Upper lobe of right lung (tissue), 1 donor: ENCODE measurements at places on chromosomes 7 and 10.

DNA sequence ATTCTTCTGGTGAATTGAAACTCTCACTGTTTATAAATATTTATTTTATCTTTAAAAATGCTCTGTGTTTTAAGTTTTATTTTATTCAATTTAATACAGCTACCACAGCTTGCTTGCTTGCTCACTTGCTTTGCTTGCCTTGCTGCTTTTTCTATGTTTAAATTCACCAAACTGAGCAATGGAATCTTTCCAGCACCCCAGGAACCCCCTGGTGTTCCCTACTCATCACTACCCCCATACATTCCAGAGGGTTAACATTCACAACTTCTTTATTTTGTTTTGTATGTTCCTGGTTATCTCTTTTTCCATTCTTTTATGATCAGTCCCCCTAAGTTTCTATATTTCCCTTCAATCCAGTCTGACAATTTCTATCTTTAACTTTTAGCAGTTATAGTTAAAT is 166.5 kb upstream of the COL1A2 start:
- H3K27ac ChIP-seq = no peak overlapping the region
- no peaks in the 10 kb centered on the region for H3K4me1 ChIP-seq
- H3K36me3 ChIP-seq = no peaks in the 10 kb centered on the region
- H3K4me3 ChIP-seq = no peak overlapping the region
- no peaks in the 10 kb centered on the region for H3K27me3 ChIP-seq

DNA sequence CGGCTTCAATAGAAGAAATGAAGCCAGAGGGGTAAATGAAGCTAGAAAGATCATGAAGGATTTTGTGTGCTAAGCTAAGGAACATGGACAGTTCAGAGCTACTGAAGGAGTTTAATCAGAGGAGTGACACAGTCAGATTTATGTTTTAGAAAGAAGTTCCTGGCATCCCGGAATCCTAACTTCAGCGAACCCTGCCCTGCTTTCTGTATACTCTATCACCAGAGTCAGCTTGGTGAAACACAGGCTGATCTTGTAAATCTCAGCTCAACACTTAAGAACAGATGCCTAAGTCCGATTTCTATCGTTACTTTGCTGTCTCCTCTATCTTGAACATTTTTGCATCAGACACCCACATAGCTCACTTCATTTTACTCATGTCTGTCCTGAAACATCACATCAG is 9.1 kb downstream of the AHR start:
- H3K27ac ChIP-seq = peak overlapping the region; percentile 75
- H3K4me1 ChIP-seq = peaks cover 57% of the 10 kb centered on the region
- H3K4me3 ChIP-seq = peak overlapping the region; percentile 15

GRCh38 chr10:34869135-34869836 is 54.2 kb upstream of the PARD3 start:
- DNase-seq = no peak
- no peaks in the 10 kb centered on the region for H3K4me1 ChIP-seq
- no peaks in the 10 kb centered on the region for H3K27me3 ChIP-seq
- no peak overlapping the region for H3K4me3 ChIP-seq

GRCh38 chr7:40551685-40552576 is 417.1 kb downstream of the SUGCT start:
- H3K4me1 ChIP-seq = peaks cover 5% of the 10 kb centered on the region
- no peaks in the 10 kb centered on the region for H3K27me3 ChIP-seq
- DNase-seq = no peak

GRCh38 chr10:122073508-122073907 is 84.5 kb downstream of the TACC2 start:
- no peaks in the 10 kb centered on the region for H3K27me3 ChIP-seq
- H3K4me3 ChIP-seq = no peak overlapping the region
- no peak overlapping the region for H3K27ac ChIP-seq
- H3K4me1 ChIP-seq = no peaks in the 10 kb centered on the region
- H3K36me3 ChIP-seq = no peaks in the 10 kb centered on the region

DNA sequence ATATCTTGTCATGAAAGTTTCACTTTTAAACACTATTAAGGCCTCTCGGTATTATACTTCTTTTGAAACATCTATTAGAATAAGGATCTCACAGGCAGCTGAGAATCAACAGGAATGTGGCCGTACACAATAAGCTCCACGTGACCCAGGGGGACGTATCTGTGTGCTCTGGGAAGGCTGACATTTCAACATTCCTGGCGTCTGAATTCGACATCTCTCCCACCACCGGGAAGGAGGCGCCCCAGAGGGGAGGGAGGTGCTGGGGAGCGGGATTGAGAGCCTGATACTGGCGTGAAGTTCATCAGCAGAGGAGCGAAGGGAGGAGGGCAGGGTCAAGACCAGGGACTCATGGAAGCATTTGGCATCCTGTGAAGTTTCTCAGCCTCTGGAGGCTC is 401.3 kb downstream of the DNAJB6 start:
- H3K4me3 ChIP-seq = no peak overlapping the region
- no peaks in the 10 kb centered on the region for H3K4me1 ChIP-seq
- H3K27ac ChIP-seq = no peak overlapping the region
- no peak for DNase-seq
- peaks cover 19% of the 10 kb centered on the region for H3K27me3 ChIP-seq
- H3K36me3 ChIP-seq = no peaks in the 10 kb centered on the region

DNA sequence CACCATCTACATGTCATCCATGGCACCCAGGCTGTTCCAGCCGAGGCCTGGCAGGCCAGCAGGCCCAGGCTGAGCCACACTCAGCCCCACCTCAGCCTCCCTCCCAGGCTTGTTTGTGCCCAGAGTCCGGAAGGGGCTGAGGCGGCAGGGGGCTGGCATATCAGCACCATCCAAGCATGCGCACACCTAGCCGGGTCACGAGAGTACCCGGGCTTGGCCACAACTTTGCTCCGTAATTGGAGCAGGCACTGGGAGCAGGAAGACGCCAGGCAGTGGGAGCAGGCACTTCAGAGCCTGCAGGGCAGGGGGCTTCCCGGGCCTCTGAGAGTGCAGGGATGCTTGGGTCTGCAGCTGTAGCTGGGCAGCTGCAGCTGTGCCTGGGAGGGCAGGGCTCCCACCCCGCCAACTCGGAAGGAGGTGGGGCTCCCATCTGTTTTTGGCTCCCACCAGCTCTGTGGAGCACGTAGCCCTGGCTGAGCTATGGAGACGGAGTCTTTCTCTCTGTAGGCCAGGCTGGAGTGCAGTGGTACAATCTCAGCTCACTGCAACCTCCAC is 15.2 kb upstream of the TSPAN15 start:
- H3K4me1 ChIP-seq = peaks cover 24% of the 10 kb centered on the region
- no peaks in the 10 kb centered on the region for H3K36me3 ChIP-seq
- peak; percentile 52 for DNase-seq
- H3K4me3 ChIP-seq = no peak overlapping the region
- no peak overlapping the region for H3K27ac ChIP-seq
- no peaks in the 10 kb centered on the region for H3K27me3 ChIP-seq

- H3K4me1 ChIP-seq = peaks cover 3% of the 10 kb centered on the region
- H3K36me3 ChIP-seq = no peaks in the 10 kb centered on the region
- peak overlapping the region; percentile 31 for H3K27ac ChIP-seq
- H3K27me3 ChIP-seq = peaks cover 6% of the 10 kb centered on the region
- DNase-seq = peak; percentile 66
These were observed 4.4 kb upstream of the IRF5 start for GRCh38 chr7:128933180-128933891.

DNA sequence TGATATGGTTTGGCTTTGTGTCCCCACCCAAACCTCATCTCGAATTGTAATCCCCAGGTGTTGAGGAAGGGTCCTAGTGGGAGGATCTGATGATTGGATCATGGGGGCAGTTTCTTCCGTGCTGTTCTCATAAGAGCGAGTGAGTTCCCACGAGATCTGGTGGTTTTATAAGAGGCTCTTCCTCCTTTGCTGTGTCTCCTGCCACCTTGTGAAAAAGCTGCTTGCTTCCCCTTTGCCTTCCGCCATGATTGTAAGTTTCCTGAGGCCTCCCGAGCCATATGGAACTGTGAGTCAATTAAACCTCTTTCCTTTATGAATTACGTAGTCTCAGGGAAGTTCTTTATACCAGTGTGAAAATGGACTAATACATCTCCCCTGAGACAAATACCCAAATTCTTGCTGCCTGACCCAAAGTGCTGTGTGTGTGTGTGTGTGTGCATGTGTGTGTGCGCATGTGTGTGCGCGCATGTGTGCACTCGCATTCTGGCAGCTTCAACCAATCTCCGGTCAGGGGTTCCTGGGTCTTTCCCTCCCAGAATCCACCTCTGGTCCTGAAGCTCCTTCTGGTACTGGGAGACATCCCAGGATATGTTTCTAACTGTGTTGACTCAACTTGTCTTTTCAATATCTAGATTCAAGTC is 98.1 kb upstream of the LRRC4 start:
- H3K27me3 ChIP-seq = peaks cover 18% of the 10 kb centered on the region
- no peaks in the 10 kb centered on the region for H3K36me3 ChIP-seq
- H3K27ac ChIP-seq = no peak overlapping the region
- H3K4me3 ChIP-seq = no peak overlapping the region
- no peaks in the 10 kb centered on the region for H3K4me1 ChIP-seq

GRCh38 chr10:3761904-3762303 is 23.1 kb downstream of the KLF6 start:
- H3K4me1 ChIP-seq = peaks cover 8% of the 10 kb centered on the region
- H3K27ac ChIP-seq = no peak overlapping the region
- no peaks in the 10 kb centered on the region for H3K27me3 ChIP-seq
- no peak overlapping the region for H3K4me3 ChIP-seq

- no peak for DNase-seq
- H3K27ac ChIP-seq = no peak overlapping the region
- H3K4me3 ChIP-seq = no peak overlapping the region
- H3K27me3 ChIP-seq = no peaks in the 10 kb centered on the region
- no peaks in the 10 kb centered on the region for H3K36me3 ChIP-seq
These were observed 35.6 kb downstream of the DOCK1 start for GRCh38 chr10:126940670-126941310.

GRCh38 chr10:124477614-124478363 is 16.2 kb downstream of the LHPP start:
- no peak for DNase-seq
- H3K27me3 ChIP-seq = no peaks in the 10 kb centered on the region
- no peaks in the 10 kb centered on the region for H3K4me1 ChIP-seq
- no peaks in the 10 kb centered on the region for H3K36me3 ChIP-seq

DNA sequence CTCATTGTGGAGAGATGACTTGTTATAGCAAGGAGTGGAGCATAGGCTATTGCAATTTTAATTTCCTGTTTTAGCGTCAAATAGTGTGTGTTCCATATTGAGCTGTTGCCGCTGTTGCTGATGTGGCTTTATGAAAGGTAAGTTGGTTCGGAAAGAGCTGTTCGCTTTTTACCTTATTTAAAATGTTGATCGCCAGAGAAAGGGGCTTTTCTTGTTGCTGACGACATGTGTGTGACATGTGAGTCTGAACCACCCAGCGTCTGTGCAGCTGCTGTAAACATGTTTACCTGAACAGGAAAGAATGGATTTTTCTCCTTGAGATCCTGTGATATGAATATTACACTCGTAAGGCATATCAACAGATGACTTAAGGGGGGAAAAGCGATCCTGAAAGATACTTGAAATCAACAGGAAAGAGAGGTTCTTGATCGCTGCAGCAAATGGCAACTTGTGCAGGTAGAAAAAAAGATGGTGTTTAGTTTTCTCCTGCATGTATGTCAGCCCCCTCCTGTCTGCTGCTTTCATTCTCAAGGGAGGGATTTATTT is 2.5 kb downstream of the ZEB1 start:
- no peak overlapping the region for H3K27ac ChIP-seq
- peak overlapping the region; percentile 88 for H3K4me3 ChIP-seq
- no peaks in the 10 kb centered on the region for H3K36me3 ChIP-seq
- H3K27me3 ChIP-seq = peaks cover 18% of the 10 kb centered on the region
- no peak for DNase-seq

DNA sequence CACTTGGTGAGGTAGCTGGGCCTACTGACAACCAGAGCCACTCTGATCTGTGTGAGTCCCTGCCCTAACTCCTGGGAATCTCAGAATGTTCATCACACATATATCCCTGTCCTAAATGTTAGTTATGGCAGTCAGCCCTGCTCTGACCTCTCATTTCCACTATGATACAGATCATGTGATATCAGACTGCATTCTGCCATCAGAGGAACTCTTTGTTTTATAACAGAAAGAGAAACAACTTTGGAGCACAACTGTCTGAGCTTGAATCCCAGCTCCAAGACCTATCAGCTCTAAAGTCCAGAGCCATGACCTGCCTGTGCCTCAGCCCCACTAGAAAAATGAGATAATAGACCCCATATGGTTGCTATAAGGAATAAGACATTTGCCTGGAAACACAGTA is 54.6 kb upstream of the ABCB4 start:
- no peak for DNase-seq
- no peak overlapping the region for H3K27ac ChIP-seq
- H3K36me3 ChIP-seq = no peaks in the 10 kb centered on the region
- H3K4me3 ChIP-seq = no peak overlapping the region

GRCh38 chr7:132980402-132980801 is 101.5 kb downstream of the CHCHD3 start:
- H3K4me1 ChIP-seq = no peaks in the 10 kb centered on the region
- no peak overlapping the region for H3K4me3 ChIP-seq
- no peak overlapping the region for H3K27ac ChIP-seq
- H3K36me3 ChIP-seq = no peaks in the 10 kb centered on the region
- DNase-seq = no peak

DNA sequence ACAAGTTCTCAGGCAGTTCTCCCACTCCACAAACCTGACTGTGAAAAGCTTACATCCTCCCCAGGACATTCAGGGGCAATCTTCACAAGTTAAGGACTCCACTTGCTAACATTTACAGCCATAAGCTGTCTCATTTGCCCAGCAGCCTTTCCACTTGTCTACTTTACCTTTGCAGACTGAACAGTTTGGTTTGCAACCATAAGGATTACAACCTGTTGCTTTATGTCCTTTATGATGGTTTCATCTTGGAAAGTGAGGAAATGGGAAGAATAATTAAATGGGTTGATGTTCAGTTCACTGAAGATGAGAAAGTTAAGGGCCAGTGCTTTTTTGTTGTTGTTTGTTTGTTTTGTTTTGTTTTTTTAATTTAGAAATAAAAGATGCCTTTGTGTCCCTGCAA is 92.4 kb downstream of the FAM204A start:
- H3K27ac ChIP-seq = no peak overlapping the region
- DNase-seq = no peak
- H3K4me1 ChIP-seq = no peaks in the 10 kb centered on the region
- no peaks in the 10 kb centered on the region for H3K36me3 ChIP-seq
- no peak overlapping the region for H3K4me3 ChIP-seq
- H3K27me3 ChIP-seq = peaks cover 36% of the 10 kb centered on the region

GRCh38 chr7:79227044-79227443 is 226.4 kb downstream of the MAGI2 start:
- H3K4me3 ChIP-seq = no peak overlapping the region
- no peak overlapping the region for H3K27ac ChIP-seq
- no peaks in the 10 kb centered on the region for H3K4me1 ChIP-seq
- no peaks in the 10 kb centered on the region for H3K27me3 ChIP-seq
- H3K36me3 ChIP-seq = no peaks in the 10 kb centered on the region
- no peak for DNase-seq

- no peaks in the 10 kb centered on the region for H3K36me3 ChIP-seq
- no peak overlapping the region for H3K27ac ChIP-seq
- H3K4me1 ChIP-seq = no peaks in the 10 kb centered on the region
- no peak overlapping the region for H3K4me3 ChIP-seq
- DNase-seq = no peak
These were observed 14.8 kb upstream of the SLF2 start for GRCh38 chr10:100897976-100898375.

DNA sequence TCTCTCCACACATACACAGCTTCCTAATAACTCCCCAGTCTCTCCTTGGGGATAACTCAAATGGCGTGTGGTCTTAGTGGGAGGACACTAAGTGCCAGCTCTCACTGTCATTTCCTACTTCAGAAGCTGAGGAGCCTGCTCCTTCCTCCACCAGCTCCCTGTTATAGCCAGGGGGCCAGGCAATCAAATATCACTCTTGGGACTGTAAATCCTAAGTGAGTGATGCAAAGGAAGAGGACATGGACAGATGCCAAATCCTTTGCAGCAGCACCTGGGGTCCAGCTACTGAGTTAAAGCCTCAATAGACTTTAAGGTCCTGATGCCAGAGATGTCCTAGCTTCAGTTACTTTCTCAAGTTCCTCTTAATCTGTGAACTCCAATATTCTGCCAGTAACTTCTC is 34.1 kb downstream of the SEM1 start:
- H3K4me1 ChIP-seq = no peaks in the 10 kb centered on the region
- no peak overlapping the region for H3K27ac ChIP-seq
- H3K36me3 ChIP-seq = peaks cover 6% of the 10 kb centered on the region
- H3K27me3 ChIP-seq = no peaks in the 10 kb centered on the region
